NCI-H1105 (cell line): ENCODE measurements at places on chromosomes 6 and 20.

DNA sequence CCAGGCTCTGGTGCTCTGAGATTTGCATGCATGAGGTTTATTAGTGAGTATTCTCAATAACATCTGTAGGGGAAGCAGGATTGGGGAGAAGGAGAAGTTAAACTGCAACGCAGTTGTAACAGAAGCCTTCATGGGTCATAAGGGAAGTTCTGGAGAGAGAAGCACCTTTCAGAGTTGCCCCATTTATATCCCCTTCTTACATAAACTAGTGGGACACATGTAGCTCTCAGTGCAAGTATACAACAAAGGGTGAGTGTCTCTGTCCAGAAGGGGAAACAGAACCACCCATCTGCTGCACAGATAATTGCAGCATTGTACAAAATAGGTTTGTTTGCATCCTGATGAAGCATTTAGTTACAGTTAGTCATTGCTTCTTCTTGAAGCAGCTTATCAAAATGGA lies 4.3 kb upstream of the ADGB start:
- no peak for DNase-seq

GRCh38 chr6:11459079-11459610 lies 78.4 kb upstream of the TMEM170B start:
- DNase-seq: no peak

- no peak for DNase-seq
Observed at GRCh38 chr6:106612671-106613416, 16.5 kb downstream of the RTN4IP1 start.

- no peak for DNase-seq
Observed at GRCh38 chr20:32807706-32808105, 12.0 kb upstream of the MAPRE1 start.

DNA sequence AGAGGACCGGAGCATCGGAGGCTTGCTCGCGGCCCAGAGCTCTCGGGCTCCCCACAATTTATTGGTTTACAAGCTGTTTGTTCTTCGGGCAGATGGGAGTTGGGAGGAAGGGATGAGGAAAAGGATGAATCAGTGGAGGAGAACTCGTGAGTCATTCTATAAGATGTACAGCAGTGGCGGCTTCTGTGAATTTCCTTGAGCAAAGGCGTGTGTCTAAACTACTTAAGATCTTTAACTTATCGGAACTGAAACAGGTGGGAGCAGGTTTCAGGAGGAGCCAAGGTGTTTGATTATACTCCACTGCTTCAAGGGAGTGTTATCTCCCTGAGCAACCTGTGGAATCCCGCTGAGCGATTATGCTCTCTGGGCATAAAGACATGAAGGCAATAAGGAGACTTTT lies 50.5 kb upstream of the IBTK start:
- no peak for DNase-seq

- no peak for DNase-seq
Observed at GRCh38 chr6:114648847-114649246, 306.0 kb upstream of the HS3ST5 start.

GRCh38 chr20:64102647-64103354 lies 4.6 kb downstream of the NPBWR2 start:
- DNase-seq: peak; percentile 76

- DNase-seq: no peak
Observed at GRCh38 chr20:49794336-49795134, 18.1 kb upstream of the SLC9A8 start.

GRCh38 chr20:35776513-35777101 lies 4.8 kb downstream of the PHF20 start:
- peak; percentile 53 for DNase-seq

DNA sequence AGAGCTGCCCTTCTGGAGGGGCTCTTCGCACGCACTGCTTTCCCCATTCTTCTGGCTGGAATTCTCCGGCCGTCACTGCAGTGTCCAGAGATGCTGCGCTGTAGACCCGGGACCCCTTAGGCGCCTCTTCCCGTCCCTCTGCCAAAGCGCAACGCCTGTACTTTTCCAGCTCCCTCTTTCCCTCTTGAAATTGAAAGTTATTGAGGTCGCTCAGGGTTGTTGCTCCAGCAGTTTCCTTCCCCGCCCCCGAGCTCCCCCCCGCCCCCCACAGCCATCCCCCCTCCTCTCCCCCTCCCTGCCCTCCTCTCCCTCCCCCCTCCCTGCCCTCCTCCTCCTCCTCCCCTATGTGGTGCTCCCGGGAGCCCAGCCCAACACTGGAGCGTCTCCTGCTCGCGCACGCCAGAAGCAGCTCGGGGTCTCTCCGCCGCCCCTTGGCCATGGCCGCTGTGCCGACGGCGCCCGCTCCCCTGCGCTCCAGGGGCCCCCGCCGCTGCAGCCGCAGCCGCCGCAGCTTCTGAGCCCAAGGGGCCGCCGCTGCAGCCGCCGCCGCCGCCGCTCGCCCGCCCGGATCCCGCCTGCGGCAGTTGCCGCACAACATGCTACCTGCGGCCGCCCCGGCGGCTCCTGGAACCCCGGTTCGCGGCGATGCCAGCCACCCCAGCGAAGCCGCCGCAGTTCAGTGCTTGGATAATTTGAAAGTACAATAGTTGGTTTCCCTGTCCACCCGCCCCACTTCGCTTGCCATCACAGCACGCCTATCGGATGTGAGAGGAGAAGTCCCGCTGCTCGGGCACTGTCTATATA lies at the start of gene RSPO3:
Gene RSPO3 (plus strand): TSS at position 374 of the 804 bp plus-strand sequence. CDS start 522 bp downstream, outside the sequence.
- DNase-seq: peak; percentile 48

DNA sequence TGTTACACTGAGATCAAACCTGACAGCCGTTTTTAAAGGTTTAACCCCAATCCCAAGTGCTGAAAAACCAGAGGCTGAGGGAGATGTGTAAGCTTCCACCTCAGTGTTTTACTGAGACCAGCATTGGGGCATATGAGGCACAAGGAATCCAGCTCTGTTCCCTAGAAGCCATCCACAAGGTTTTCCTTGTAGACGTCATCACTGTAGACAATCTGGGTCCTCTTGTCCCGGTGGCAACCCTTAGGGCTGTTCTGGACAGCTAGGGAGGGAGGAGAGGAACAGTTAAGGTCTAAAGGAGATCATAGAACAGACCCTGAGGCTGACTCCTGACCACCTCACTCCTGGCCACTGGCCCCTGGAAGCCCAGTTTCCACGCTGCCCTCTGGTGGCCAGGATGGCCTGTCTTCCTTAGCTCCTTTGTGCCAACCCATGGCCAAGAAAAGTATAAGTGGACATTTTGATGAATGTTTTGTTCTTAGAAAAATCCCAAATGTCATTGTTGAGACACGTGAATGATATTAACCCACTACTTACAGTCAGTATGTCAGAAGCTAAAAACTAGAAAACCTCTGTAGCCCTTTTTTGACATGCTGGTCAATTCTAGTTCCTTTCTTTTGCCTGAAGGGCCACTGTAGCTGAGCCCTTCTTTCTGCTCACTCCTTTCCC lies 6.4 kb downstream of the CFB start:
- peak; percentile 18 for DNase-seq

- DNase-seq: no peak
Observed at GRCh38 chr20:2602746-2603145, 49.7 kb upstream of the NOP56 start.

DNA sequence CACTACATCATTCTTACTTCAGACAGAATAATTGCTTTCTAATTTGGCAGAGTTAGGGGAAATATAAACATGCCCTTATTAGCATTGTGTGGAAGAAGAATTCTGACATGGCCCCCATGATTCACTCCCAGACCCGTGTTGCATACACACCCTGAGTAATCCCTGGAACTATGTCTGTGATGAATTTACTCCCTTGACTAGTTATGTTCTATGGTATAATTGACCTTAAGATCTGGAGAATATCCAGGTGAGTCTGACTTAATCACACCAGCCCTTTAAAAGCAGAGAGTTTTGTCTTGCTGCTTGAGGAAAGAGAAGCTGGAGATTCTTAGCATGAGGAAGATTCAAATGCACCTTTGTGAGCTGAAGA lies 262.9 kb downstream of the SOX4 start:
- no peak for DNase-seq

DNA sequence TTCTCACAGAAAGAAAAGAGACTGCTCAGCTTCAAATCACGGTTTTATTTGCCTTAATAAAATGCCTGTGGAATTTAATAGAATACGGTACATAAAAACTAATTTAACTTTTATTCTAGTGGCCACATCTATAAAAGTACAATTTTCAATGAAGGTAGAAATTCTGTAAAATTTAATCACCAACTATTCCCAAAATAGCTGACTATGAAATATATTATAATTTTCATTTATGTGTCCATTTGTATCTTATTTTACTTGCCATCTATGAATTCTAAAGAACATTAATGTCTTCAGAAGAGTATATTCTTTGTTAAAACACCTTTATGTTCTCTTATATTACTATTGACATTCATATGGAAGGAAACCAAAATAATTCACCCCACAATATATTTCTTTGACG lies 192.6 kb downstream of the BTBD3 start:
- no peak for DNase-seq

DNA sequence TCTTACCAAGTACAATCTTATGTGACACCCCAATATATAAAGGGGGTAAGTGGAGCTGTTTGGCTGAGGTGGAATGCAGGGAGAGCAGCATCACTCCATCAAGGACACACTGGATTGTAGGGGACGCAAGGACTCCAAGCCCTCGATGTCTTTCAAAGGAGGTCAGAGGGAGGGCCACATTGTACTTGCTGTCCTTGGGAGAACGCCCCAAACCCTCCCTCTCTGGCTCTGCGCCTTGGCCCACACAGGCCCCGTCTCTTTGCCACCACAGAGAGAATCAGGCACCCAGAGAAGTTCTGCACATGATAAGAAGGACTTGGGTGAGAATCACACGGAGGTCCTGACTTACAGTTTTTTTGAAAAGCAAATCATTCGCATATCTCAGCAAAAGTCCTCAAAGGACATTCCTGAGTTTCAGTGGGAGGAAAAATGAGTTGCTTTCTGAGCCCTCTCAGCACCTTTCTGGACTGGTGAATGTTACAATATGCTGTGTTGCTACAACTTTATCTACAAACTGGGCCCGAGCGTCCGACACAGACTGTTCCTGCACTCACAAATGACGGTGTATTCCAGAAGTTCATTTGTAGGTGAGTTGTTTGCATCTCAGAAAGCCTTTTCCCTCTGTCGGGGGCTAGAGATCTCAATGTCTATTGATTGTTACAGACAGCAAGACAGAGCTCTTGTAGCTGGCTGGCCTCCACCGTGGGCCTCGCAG lies 92.5 kb upstream of the AKAP12 start:
- DNase-seq: no peak

DNA sequence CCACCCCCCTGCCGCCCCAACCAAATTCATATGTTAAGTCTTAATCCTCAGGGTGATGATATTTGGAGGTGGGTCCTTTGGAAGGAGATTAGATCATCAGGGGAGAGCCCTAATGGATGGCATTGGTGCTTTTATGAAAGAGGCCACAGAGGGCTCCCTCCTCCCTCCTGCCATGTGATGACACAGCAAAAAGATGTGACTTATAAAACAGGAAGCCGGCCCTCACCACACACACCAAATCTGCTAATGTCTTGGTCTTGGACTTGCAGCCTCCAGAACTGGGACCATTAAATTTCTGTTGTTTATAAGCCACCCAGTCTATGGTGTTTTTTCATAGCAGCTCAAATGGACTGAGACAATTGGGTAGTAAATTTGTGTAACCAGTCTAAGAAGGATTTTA lies 176.3 kb downstream of the ADGRG6 start:
- no peak for DNase-seq

DNA sequence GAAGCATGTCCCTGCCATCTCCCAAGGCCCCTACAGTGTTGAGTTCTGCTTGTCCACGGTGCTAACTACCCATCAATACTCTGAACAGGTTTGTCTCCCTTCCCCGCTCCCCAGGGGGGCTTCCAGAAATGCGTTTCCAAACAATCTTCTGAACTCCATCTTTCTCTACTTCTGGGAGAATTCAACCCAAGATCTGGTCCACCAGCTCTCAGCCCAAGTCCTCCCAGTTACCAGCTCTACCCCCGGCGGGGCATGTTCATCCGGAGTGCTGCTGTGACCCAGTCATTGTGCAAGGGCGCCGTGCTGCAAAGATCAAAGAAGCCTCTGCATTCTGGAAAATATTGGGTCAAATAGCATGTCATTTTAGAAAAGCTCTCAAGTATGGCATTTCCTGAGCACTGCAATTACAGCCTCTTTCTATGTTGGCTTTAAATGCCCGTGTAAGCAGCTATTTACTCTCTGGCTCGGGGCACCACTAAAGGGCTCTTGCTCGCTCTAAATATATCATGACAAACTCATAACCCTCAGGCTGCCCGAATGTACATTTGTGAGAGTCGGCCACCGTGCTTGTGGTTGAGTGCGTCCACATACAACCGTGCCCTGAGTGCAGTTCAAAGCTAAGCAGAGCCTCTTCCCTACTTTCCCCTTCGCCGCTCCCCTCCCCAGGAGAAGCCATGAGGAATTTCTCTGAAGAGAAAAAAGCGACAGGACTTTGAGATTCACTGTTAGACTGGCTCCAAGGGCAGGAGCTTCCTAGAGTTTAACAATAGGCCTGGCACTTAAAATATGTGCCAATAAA lies 71.6 kb downstream of the BANF2 start:
- peak; percentile 21 for DNase-seq

DNA sequence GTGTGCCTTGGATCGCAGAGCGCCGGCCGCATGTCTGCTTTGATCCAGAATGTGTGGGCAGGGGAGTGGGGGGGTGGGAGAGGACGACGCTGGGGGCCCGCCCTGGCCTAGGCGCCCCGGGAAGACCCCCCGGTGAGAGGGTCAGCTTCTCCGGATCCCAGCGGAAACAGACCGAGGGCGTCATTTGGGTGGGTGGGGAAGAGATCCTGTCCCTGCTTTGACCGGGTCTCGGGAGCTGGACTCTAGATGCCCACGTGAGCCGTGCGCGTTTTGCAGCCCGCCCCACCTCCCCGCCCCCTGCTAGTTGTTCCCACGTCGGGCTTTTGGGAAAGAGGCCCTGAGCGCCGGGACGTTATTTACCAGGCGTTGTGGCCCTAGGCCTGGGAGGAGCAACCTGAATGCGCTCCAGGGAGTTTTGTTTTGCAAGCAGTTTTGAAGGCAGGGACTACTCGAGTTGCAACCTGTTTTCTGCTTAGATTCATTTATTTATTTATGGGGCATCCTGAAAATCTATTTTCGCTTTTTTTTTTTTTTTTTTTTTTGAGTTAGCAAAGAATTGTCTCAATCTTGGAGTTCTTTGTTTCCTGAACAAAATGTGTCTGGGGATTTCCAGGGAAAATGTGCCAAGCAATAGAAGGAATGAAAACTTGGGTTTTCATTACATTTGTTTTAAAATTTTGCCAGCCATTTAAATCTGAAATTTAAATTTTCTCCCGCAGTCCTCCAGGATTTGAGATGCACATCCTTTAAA lies 1.6 kb downstream of the DSP start:
- peak; percentile 54 for DNase-seq

GRCh38 chr6:152220786-152221185 lies 413.3 kb downstream of the ESR1 start:
- no peak for DNase-seq

GRCh38 chr6:54291738-54292137 lies 16.5 kb upstream of the TINAG start:
- no peak for DNase-seq

GRCh38 chr6:134340179-134340975 lies 22.5 kb upstream of the SGK1 start:
- DNase-seq: no peak

GRCh38 chr6:106927531-106928398 lies 46.8 kb downstream of the CD24 start:
- no peak for DNase-seq

GRCh38 chr20:60058879-60059278 lies 100.7 kb downstream of the CDH26 start:
- no peak for DNase-seq
